Activated naive CD8-positive, alpha-beta T cell treated with anti-CD3 and anti-CD28 coated beads, Interleukin-2, amount 50 U/mL, for 16 hours (primary cell): ENCODE measurements at places on chromosomes 4 and X.

DNA sequence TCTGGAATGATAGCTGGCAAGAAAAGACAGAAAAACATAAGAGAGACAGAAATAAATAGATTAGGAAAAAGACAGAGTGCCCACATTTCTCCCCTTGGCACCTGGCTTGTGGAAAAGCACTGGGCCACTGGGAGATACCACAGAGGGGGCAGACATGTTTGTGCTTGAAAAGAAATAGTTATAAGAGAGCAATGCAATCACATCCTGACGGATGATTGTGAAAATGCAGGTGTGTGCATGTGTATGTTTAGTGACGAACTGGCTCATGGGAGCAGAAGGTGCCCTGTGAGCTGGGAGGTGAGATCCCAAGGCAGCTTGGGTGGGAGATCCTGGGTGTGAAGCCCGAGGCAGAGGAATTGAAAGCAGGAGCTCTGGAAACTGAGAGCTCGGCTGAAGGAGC lies 617.9 kb downstream of the BCOR start:
- no peak for DNase-seq

GRCh38 chrX:45750639-45751038 lies 550.0 kb upstream of the DIPK2B start:
- DNase-seq, result no peak

- no peak for DNase-seq
These were observed 86.0 kb downstream of the LRP2BP start for GRCh38 chr4:185309770-185310169.

- no peak for DNase-seq
These were observed 562.0 kb upstream of the AADAT start for GRCh38 chr4:170651786-170652185.

DNA sequence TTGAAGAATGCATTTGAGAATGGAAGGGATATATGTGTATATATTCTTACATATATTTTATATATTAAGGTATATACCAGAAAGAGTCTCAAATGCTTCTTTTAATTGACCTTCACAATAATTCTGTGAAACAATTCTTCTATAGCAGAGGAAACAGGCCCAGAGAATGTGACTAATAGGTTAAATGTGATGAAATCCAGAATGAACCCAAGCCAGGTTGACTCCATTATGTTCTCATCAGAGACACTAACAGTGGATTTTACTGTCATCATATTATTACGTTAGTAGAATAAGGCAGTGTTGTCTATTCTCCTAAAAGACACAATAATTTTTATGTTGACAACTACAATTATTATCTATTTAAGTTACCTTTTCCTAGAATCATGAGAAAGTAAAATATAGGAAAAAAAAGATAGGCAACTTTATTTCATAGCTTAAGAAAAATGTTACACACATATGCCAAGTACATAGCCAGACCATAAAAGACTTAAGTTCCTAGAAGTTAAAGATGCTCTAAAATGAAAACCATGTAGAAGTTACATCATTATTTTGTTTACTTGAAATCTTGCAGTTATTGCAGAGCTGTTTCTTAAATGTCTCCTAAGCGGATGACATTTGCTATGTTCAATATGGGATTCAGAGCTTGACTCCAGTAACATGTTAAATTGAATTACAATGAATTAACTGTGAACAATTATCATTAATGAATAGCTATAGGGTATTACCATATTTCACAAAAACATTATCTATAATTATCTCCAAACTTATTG lies 56.2 kb upstream of the ANKRD50 start:
- DNase-seq, result no peak

DNA sequence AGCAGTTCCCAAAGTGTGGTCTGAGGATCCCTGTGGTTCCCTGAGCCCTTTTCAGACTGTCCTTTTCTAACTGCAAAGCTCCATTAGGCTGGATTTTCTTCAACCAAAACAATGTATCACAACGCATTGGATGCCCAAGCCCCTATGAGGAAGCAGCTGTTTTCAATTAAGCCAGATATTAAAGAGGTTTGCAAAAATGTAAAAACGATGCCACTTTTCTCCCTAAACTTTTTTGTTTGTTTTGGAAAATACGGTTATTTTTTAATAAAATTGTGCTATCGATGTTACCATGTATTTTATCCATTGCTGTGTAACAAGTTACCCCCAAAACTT lies 170.4 kb upstream of the BCOR start:
- DNase-seq, result no peak

DNA sequence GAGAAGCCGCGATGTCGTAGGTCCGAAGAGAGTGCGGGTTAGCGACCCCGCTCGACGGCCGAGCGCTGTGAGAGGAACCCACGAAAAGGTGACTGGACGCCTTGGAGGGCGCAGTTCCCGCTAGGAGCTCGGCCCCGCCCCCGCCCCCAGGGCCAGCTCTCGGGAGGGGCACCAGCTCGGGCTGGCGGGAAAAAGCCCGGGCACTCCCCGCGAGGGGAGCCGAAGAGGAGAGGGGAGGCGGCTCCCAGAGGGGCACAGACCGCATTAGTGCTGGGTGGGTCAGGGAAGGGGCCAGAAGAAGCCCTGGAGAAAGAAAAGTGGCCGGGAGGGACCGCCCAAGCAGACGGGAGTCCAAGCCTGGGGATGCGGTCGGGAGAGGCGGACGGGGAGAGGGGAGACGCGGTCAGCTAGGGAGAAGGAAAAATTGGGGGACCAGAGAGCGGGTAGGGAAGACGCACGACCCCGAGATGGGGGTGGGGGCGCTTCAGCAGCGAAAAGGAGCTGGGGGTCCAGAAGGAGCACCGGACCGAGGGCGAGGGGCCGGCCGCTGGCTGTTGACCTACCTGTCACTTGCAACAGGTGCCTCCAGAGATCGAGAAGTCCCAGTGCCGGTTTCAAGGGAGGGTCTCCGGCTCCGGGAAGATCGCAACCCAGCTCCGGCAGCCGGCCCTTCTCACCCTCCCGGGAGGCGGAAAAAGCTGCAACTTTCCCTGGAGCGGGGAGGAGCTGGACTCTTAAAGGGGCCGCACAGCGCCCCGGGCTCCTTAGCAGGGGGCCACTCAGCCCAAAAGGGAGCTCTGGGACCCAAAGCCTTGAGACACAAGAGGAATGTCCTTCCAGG lies at the start of gene SYTL4:
SYTL4 (minus strand) TSS at position 681 of the 841 bp plus-strand sequence. CDS start 30,084 bp downstream, outside the sequence.
- no peak for DNase-seq

- DNase-seq, result no peak
These were observed 135.7 kb downstream of the QDPR start for GRCh38 chr4:17376205-17376604.

DNA sequence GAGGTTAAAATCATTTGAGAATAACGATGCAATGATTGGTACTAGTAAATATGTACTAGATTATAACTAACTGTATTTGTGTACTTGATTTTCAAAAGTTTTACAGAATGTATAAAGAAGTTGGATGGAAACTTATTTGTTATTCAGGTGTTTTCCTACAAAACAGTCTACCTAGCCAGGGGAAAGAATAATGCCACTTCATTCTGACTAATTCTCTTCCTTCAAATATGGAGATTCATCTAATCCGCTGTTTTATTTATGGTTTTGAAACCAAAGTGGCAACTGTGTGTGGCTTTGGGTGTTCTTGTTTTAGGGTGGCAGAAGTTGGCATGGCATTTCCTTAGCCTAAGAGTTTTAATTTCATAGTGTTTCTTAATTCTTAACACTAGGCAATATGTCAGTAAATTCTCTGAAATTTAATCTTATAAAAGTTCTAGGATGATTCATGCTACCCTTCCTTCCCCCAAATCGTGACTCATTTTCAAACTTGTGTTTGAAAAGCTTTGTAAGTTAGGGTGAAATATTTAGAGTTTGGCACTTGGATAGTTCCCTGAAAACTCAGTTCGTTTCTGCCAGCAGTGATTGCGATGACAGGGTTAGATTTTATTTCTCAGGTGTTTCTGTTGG lies 62.6 kb downstream of the DCLK2 start:
- no peak for DNase-seq

DNA sequence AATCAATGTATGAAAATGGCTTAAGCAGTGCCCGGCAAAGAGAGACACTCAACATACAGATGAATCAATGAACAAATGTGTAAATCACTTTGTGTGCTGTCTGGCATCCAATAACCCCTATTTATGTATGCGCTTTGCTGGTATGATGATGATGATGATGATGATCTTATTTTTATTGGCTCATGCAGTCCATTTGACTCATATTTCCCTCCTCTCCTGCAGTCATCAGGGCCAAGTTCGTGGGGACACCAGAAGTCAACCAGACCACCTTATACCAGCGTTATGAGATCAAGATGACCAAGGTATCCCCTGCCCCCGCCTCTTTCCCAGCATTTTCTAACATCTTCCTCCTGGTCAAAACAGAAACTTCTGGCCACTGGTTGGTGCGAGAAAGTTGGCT lies 2.5 kb downstream of the TIMP1 start:
- no peak for DNase-seq

DNA sequence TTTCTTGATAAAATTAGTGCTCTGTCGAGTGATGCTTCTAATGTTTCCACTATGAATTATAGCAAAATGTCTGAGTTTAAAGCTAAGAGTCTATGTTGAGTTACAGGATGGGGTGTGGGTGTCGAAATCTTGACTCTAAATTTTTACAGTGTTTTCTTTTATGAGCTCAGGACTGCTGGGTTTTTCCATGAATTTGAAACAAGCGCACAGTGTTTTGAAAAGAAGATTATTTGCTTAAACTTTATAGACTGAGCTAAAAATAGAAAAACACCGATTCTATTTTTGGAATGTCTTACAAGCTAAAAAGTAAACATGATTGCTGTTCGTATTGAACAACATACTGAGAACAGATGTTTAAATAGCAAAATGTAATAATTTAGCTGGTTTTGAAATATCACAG lies 7.5 kb downstream of the PTTG2 start:
- no peak for DNase-seq

GRCh38 chr4:81356621-81357020 lies 115.1 kb downstream of the RASGEF1B start:
- no peak for DNase-seq

DNA sequence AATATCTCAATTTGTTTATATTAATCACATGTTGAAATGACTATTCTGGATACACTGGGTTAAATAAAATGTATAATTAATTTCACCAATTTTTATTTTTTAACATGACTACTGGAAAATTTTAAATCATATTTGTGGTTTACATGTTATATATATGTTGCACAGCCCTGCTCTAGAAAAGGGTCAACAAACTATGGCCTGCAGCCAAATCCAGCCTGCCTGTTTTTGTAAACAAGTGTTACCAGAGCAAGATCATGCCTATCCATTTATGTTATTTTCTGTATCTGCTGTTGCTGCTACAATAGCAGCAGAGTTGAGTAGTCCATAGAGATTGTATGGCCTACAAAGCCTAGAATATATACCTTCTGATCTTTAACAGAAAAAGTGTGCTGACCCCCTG lies 1.2 kb downstream of the TCEANC start:
- no peak for DNase-seq
